IPS DF 19.7 (cell line): ENCODE measurements at places on chromosomes 3 and 15.

DNA sequence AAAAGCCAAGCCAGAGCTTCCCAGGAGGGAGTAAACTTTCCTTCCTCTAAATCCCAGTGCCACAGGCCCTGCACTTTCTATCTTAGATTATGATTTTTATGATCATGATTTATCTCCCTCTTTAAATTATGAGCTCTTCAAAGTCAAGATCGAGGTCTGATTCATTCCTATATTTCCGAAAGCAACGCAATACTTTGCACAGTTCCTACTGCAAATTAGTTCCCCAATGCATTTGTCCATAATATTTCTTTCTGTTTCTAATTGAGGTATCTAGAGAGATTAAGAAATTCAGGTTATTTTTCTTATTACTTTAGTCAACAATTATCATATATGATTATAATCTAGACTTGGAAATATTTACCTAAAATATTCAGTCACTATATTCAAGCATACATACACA lies 173.1 kb upstream of the LPP start:
- no peak for DNase-seq

DNA sequence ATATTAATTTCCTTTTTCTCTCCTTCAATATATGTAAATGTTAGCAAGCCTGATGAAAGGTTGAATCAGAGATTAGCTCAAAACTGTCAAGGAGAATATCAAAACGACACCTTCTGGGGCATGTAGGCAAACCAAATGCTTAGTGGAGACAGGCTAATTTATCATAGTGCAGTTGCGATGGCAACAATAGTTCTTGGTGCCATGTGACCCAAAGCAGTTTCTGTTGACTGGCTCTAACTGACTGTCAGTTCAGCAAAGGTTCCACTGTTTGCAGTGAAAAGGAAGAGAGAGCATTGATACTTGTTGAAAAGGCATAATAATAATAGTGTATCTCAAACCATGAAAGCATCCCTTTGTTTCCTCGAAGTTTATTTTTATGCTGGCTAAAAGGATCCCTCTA lies 513.9 kb downstream of the NLGN1 start:
- DNase-seq: no peak

DNA sequence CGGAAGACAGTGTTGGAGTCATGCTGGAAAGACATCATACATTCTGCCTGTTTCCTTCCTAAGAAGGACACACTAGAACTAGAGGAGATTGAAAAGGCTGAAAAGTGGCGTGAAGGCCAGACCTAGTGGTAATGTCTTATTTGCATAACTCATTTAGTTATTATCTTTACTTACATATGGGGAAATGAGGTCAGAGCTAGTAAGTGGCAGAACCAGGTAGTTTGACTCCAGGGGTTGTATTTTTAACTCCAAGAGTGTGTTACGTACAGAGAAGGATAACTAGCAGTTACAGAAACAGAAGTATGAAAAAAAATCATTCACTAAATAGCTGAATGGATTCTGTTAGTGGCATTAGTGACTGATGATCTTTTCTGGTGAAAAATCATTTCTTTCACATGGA lies 108.0 kb downstream of the MITF start:
- DNase-seq: no peak

- DNase-seq: no peak
Observed at GRCh38 chr3:27824312-27825200, 102.4 kb upstream of the EOMES start.

DNA sequence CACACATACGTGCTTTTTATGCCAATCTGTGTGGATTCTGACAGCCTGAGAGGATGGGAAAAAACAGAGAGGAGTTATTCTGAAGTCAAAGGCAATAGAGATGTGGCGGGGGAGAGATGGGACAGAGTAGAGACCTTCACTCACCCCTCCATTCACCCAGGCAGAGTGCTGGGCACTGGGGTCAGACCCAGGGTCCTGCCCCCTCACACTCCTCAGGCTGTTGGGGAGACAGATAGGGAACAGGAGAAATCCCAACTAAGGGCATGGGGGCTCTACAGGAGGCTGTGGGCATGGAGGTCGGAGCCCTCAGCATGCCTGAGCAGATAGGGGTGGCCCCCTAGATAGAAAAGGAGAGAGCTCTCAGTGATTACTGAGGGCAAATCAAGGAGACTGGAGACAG lies 30.3 kb downstream of the SLC22A14 start:
- DNase-seq: no peak

DNA sequence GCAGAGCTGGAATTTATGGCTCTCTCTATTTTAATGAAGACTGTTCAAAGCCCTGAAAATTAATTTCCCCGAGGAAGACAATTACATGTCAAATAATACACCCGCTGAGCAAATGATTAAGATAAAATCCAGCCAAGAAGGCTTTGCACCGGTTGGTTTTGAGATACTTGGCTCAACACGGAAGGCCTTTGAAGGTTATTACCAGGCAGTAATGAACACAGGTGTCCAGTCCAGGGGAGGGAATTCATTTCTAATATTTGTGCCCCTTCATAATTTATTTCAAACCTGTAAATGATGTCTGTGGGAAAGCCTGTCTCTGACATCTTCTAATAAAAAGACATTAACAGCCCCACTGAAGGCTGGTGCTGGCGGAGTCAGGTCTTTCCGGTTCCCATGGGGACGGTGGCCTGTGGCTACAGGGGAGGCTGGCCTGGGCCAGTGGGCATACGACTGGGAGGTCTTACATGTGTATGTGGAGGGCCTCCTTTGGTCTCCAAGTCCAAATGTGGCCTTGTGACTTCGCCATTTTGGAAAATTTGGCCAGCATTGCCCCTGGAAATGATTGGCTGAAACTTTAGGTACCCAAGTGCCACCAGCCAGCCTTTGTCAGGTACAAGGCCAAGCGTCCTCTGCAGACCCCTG lies 49.9 kb upstream of the IQSEC1 start:
- no peak for DNase-seq

DNA sequence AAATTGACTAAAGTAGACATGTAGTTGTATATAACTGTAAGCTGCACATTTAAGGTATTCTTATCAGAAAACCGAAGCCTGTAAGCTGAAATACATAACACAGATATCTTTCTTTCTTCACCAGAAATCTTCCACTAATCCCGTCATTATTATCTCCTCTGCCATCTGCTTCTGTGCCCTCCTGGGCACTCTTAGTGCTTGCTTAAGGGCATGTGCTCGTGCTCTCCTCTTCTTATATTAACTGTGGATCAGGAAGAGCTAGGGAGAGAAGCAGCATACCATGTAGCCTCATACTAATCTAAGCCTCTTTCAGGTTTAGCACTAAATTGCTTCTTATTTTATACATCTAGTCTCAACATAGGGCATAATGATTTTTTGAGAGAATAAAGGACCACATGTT lies 60.8 kb downstream of the RIOX2 start:
- no peak for DNase-seq

- no peak for DNase-seq
Observed at GRCh38 chr3:9917820-9918219, 922 bp downstream of the IL17RC start.

GRCh38 chr3:72255791-72256559 lies 471.0 kb upstream of the PROK2 start:
- DNase-seq: no peak

GRCh38 chr3:151990696-151991376 lies 117.4 kb downstream of the SUCNR1 start:
- DNase-seq: no peak

- no peak for DNase-seq
Observed at GRCh38 chr3:124553178-124553577, 177.1 kb upstream of the UMPS start.

GRCh38 chr15:99671926-99672635 lies 61.2 kb downstream of the LYSMD4 start:
- no peak for DNase-seq

DNA sequence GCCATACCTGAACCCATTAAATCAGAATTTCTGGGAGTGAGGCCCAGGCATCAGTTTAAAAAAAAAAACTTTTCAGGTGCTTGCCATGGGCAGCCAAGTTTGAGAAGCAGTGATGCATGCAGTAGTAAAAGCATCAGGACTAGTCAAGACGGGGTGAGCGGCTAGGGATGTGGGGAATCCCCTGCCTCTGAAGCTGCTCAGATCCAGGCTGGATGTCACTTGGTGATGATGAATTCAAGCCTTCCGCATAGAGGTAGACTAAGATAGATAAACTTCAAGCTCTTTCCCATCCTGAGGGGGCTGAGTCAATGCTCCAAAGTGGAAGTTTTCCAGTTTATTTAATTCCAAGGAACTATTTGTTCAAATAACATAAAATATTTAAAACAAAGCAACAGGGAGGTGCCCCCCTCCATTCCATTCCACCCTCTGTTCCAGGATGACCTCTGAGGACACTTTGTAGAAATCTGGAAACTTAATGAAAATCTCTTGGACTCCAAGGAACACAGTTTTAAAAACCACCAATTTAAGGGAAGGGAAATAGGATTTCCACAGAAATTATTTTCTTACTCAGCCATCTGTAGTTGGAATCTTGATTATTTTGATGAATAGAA lies 100.4 kb upstream of the NR2E3 start:
- DNase-seq: no peak

- DNase-seq: no peak
Observed at GRCh38 chr3:20235796-20236195, 49.8 kb upstream of the SGO1 start.

- DNase-seq: no peak
Observed at GRCh38 chr15:69127306-69127705, 33.1 kb upstream of the GLCE start.

- no peak for DNase-seq
Observed at GRCh38 chr15:88932271-88932874, 19.2 kb upstream of the MFGE8 start.

- no peak for DNase-seq
Observed at GRCh38 chr3:128222796-128223385, 69.6 kb downstream of the EEFSEC start.

GRCh38 chr15:26157081-26157480 lies 294.0 kb upstream of the ATP10A start:
- no peak for DNase-seq

- no peak for DNase-seq
Observed at GRCh38 chr3:143413372-143413771, 293.8 kb downstream of the CHST2 start.

DNA sequence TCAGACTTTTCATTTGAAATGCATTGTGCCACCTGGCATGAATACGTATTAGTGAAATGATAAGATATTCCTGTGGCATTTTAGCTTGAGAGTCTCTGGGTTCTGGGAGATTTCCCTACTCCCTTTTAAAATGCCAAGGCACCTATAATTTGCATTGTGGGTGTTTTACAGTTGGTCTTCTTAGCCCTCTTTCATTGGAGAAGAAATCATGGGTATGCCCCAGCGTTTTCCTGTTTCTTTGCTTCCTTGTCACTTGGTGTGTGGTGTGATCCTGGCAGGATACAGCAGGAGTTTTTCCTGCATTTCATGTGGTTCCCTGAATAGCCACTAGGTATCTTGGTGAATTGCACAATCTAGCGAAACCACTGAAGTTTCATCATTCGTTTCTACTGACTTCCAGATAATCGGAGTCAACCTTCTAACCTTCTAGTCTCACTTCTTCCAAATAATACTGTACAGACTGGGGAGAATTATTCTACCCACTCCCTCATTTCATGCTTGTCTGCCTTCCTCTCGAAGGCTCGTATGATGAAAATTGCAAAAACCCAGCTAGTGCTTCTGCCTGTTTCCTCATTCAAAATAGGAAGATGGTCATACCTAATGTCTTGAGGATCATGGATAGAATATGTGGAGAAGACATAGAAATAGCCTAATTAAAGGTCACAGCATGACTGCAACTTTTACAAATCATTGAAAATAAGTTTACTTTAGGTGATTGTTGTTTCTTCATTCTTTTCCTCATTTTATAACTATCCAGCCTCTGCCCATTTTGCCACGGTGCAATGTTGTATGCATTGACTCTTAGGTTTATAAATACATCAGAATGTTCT lies 2.6 kb downstream of the BHLHE40 start:
- no peak for DNase-seq

- DNase-seq: no peak
Observed at GRCh38 chr3:55486101-55486856, 827 bp downstream of the WNT5A start.

DNA sequence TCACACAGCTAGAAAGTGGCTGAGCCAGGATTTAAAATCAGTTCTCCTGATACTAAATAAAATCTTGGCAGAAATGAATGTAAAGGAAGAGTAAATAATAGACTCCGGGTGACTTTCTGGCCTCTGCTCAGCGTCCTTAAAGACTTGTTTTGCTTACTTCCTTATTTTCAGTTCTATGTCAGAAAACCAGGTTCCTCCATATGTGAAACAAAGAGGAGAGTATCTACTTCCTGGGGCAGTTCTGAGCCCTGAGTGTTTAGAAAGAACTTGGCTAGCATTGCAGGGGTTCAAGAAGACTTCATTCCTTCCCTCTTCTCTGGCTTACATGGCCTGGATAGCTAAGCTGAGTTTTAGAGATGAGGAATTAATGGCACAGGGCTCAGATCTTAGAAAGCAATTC lies 222.8 kb upstream of the TLE3 start:
- no peak for DNase-seq

- DNase-seq: no peak
Observed at GRCh38 chr3:134364936-134365765, 9.1 kb downstream of the AMOTL2 start.

GRCh38 chr3:131688370-131688769 lies 185.6 kb upstream of the MRPL3 start:
- DNase-seq: no peak

GRCh38 chr3:129543156-129543790 lies at the start of gene H1-8:
Gene H1-8 (plus strand): TSS chr3:129543175. CDS start chr3:129543219, 44 bp downstream.
- no peak for DNase-seq

DNA sequence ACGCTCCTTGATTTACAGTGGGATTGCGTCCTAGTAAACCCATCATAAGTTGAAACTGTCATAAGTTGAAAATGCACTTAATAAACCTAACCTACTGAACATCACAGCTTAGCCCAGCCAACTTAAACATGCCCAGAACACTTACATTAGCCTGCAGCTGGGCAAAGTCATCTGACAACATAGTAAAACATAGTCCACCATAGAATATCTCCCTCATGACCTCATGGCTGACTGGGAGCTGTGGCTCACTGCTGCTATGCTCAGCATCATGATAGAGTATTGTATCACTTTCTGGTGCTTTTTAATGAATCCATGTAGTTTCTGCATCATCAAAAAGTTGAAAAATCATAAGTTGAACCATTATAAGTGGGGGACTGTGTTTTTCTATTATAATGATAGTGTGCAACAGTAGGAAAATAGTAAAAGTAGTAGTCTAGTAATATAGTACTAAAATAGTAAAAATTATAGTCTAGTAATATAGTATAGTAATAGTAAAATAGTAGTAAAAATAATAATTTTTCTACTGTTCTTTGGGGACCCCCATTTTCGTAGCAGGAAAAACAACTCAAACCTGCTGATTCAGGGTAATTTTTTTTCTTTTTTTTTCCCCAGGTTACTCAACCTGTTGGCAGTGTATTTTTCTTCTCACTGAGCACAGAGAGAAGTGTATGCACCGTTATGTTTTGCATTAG lies 233.5 kb downstream of the MYRIP start:
- DNase-seq: no peak
